ENCODE measurements at places on chromosomes 1 and 21.
A peak's percentile ranks its signal among the peaks of the same experiment; 100 is the strongest.

DNA sequence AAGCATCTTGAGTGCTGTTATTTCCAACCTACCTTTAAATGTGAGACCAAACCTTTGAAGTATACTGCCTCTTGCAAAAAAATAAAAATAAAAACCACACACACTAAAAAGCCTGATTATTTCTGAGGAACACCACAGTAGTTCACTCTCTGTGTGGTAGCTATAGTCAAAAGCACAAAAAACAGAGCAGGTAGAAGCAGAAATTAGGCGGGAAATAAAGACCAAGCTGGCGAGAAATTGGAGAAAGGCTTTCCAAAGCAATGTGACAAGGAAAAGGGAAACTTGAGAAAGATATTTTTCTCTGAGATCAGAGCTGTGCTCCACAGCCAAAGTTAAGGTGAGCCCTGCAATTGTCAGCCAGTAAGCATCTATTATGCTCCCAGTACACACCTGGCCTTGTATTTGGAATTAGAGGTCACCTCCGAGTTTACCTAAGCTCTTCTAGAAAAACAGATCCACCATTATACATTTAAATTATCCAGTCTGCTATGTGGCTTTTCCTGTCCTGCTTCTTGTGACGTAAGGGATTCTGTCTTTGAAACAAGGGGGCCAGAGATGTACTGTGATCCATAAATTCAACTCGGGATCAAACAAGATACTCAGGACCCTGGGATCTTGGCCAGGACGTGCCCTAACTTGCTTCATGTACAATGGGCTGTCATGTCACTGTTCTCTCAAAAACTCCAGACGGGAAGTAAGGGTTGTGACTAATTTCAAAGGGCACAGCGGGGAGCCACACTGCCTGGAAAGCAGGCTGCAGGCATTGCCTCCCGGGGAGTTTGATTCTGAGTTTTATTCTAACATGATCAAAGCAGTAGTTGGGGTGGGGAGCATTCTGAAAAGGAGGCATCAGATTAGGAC, 39.8 kb upstream of the RAB4A start:
- DNase-seq: no peak

- DNase-seq: no peak
These were observed 1.0 kb downstream of the ANKRD65 start for GRCh38 chr1:1419813-1420653.

DNA sequence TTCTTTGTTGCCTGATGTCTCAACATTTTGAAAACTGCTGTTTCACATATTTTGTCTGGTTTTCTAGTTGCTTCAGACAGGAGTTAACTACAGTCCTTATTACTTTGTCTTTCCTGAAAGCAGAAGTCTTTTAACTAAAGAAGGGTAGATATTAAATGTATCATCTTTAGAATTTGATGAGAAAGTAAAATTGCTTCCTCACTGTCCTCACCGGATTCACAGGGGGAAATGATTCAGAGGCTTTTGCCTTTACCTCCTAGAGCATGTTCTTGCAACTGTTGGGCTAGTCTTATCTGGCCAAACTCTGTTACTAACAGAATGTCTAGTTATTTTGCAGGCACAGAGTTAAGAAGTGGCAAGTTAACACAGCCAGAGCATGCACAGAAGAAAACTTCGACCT, 107.2 kb upstream of the VAV3 start:
- no peak for DNase-seq

DNA sequence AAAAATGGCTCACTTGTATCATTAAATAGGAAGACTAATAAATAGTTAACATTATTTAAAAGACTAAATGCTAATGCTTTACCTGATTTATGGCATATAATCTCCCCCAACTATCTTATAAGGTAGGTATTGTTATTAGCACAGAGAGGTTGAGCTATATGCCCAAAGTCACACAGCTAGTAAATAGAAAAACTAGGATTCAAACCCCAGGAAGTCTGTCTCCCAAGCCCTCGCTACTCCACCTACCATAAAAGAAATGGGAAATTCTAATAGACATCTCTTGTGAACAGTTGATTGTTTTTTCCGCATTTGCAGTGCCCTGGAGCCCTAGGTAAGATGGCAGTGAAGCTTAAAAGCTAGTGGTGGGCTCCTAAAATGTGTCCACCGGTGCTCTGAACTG, 65.2 kb upstream of the SOD1 start:
- DNase-seq: no peak

- DNase-seq: no peak
These were observed at the start of gene SLC6A17 for GRCh38 chr1:110150330-110151174. Gene SLC6A17 (plus strand): TSS chr1:110150494. CDS start chr1:110166930, 16,436 bp downstream.

DNA sequence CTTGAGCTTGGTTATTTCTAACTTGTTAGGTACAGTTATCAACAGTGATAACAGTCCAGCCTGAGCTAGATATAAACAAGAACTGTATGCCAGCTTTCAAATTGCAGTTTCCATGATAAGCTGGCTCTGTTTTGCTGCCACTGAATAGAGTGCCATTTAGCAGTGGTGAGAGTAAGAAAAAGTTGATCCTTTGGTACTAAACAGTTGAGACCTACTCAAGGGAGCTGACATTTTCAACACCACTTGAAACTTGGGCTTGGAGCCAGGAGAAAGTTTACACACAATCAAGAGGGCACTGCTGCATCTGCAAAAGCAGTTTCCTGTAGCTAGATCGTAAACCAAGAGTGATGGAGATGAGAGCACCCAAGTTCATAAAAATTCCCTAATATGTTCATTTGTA, 131.3 kb downstream of the RGS7 start:
- no peak for DNase-seq

DNA sequence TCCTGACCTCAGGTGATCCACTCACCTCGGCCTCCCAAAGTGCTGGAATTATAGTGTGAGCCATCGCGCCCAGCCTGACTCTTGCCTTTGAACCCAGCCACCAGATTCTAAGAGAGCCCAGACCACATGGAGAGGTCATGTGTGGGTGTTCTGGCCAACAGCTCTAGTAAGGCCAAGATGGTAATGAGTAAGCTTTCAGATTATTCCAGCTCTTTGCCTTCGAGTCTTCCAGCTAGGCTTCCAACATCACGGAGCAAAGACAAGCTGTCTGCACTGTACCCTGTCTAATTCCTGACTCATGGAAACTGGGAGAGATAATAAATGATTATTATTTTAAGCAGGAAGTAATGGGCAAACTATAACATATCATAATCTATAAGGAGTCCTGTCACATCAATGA, 14.8 kb upstream of the ZFP69B start:
- DNase-seq: no peak

DNA sequence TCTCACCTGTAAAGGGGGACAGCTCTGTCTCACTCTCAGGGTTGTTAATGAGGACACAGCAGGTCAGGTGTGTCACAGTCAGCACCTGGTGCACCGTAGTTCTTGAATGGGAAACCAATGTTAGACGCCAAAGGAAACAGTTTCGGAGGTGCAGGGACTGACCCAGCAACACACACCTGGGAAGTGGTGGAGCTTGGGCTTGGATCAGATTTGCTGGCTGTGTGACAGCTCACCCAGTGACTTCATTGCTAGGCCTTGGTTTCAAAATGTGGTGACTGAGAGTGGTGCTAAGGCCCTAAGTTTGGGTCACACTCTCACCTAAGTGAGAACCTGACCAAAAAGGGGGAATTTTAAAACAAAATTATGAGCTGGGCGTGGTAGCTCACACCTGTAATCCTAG, 34.9 kb downstream of the ALPL start:
- no peak for DNase-seq

DNA sequence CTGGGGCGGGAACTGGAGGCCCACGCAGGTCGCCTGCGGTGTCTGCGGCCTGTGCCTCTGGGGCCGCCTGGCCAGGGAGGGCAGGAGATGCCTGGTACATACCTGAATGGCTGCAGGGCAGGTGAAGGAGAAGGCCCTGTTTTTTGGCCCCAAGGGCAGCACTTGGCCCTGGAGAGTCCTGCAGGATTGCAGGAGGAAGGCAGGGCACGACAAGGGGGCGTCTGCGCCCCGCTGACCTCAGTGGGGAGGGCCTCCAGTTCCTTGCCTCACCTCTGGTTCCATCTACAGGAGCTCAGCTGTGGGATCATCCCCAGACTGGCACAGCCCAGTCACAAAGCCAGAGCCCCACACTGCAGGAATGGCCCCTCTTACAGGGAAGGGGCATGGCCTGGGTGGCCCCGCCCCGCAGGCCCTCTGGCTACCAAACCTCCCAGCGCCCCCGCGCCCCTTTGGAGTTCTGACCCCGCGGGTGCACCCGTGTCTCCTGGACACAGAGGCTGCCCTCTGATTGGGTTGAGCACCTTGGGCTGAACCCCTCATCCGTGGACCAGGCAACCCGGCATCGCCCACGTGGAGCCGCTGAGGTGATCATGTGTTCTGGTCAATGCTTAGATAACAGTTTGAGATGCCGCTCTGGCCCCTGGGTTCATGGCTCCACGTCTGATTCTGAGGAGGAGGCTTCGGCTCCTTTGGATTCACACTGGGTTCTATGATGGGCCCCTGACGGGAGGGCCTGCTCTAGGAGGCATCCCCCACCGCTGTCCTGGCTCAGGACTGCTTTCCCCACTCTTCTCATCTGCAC, 1.3 kb upstream of the PEX10 start:
- peak; percentile 49 for DNase-seq

- DNase-seq: no peak
These were observed 44.0 kb upstream of the LMO4 start for GRCh38 chr1:87284456-87285240.

DNA sequence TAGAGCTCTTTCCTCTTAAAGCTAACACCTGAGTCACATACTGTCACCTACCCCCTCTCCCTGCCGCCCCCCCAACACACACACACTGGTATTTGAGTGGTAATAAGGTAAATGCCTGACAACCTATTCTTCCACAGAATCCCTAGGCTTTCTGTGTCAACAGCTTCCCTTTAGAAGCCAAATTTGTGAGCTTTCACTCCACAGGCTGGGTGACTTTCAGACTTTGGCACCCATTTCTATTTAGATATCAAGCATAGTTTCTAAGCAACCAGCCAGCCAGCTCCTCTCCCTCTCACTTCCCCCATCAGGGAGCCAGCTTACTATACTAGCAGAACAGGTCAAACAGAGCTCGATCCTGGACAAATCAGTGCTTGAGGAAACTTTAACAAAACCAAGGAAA, 3.2 kb upstream of the C1orf74 start:
- DNase-seq: peak; percentile 62

DNA sequence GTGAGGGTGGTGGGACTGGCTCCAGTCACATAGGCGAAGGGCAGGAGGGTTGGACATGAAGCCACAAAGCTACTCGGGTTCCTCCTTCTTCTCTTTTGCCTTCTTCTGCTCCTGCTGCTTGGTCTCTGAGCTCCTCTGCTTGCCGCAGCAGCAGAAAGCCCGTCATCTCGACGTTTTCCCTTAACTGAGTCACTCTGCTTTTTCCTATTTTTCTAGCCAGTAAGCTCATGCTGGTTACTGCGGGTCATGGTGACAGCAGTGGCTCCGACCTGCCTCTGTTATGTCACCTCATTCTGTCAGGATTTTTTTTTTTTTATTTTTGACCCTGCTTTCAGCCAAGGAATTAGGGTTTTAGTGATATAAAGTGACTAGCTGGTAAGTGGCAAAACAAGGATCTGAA, 2.6 kb upstream of the FMOD start:
- no peak for DNase-seq

DNA sequence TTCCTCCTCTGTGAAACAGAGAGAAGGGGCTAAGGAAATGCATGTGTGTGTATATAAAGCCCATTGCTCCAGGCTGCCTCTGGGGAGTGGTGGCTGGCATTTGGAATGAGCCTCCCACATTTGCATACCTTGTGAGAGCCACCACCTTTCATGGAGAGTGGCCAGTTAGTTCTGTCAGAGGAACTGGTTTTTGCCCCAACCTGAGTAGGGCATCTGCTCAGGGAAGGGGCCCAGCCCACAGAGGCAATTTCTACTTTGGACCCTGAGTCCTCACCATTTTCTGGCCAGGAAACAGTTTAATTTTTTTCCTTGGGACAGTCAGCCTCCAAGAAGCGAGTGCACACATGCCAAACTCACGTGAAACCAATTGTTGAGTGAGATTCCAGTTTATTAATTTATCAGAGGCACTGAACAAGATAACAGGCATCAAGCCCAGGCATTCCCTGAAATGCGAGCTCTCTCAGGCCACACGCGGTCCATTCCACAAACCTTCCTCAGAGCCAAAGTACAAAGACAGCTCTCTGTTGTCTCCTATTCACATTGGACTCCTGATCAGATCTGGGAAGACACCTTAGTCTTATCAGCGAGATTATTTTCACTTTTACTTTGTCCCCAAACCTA, 1.0 kb upstream of the SLC6A9 start:
- DNase-seq: peak; percentile 59

DNA sequence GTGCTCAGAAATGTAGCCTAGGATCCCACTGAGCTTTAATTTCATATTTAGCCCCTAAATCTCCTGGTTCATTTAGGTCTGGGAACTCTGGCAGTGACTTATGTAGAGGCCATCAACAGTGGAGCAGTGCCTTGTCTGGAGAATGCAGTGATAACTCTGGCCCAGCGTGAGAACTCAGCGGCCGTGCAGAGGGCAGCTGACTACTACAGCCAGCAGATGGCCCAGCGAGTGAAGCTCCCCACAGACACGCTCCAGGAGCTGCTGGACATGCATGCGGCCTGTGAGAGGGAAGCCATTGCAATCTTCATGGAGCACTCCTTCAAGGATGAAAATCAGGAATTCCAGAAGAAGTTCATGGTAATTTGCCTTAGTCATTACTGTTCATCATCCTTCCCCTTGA, 17.8 kb downstream of the GBP6 start:
- DNase-seq: no peak

DNA sequence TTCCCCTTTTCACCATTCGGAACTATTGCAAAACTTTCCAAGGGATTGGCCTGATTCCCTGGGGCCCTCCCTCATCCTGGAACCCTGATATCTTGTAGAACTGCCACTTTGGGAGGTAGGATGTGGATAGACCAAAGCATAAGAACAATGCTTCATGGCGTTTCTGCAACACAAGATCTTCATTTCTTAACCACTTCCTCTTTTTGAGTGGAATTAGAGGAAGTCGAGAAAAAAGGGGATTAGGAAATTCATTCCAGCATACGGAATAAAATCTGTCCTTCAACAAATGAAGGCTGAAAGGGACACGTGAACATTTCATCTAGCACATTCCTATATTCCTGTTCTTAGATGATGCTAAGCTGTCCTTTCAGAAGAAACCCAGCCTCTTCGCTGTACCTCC, 149.3 kb downstream of the HUNK start:
- DNase-seq: no peak

DNA sequence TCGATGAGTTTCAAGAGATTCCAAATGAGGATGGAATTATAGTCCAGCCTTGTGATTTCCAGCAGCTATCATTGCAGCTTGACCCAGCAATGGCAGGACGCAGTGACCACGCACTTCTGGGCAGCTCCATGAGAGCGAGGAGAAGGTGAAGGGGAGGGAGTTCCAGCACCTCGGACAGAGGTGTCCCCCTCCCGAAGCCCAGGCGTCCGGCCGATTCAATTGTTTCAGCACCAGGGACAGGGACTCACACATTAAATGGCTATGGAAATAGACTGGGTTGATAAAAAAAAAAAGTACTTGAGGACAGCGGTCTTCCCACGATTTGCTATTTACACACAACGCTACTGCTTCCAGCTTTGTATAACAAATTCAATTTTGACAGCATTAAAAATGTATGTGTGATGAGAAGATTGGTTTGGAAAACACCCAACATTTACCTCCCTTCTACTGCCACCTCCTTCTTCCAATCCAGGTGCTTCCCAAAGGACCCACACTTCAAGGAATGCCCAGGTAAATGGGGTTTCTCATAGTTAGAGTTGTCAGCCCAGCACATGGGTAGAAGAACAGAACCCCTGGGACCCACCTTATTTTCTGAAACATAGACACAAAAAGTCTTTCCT, 71.8 kb downstream of the DISP3 start:
- peak; percentile 50 for DNase-seq
